ENCODE measurements at places on chromosomes 11 and 22.

DNA sequence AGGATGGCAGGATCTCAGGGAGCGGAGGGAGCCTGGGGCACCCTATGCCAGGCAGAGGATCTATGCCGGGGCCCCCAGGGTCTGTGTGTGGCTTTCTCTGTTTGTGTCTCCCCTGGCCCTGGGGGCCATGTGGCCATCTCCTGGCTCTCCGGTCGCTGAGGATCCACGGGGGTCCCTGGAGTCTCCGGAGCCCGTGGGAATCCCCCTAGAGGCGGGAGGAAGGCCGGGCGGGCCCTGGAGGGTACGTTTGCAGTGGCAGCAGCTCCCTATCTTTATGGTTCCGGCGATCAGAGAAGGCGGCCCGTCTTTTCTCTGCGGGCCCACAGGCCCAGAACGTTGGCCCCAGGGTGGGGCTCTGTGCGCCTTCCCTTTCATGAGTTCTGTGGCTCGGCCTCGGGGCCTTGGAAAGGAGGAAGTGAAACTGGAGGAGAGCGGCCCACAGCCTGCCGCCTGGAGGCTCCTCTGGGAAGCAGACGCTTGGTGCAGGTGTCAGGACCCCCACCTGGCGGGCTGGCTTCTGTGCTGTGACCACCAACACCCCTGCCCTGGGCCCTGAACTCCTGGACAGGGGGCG lies 82.1 kb downstream of the KCNQ1 start:
- no peak for DNase-seq

DNA sequence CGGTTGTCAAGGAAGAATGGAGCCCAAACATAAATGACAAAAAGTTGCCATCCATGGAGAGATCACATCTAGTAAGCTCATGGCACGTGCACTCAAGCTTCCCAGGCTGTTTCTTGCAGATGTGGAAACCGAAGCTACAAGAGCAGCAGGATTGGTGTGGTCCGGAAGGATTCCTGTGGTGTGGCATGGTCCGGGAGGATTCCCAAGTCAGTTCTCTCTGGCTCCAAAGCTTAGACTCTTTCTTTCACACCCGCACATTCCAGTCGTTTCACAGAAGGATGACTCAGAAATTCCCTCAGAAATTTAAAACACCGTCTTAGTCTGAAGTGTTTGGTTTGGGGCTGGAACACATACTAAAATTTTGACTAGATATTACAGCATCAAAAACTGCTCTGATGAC lies 78.0 kb upstream of the DRD2 start:
- DNase-seq = peak; percentile 45

- DNase-seq = peak; percentile 71
Measured at GRCh38 chr11:102940714-102941588, 14.6 kb downstream of the MMP13 start.

- DNase-seq = no peak
Measured at GRCh38 chr22:19238900-19239299, 52.6 kb downstream of the CLTCL1 start.

- DNase-seq = no peak
Measured at GRCh38 chr11:17221968-17222367, 14.2 kb upstream of the PIK3C2A start.

DNA sequence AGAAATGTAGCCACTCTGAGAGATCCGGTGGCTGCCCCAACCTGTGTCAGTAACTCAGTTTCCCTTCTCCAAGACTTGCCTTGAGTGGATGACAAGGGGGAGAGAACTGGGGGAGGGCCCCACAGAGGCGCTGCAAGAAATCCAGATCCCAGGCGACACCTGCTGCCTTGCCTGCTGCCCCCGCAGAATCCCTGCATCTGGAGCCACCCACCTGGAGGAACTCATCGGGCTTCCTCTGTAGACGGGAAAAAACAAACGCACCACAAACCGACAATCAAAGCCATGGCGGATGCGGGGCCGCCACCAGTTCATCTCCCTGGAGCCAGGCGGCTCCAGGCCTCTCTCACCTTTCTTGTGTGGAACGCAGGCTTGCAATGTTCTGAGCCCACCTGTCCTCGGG lies 40.2 kb downstream of the MACROD1 start:
- no peak for DNase-seq

- DNase-seq = no peak
Measured at GRCh38 chr22:26399289-26399688, 29.8 kb upstream of the ASPHD2 start.

DNA sequence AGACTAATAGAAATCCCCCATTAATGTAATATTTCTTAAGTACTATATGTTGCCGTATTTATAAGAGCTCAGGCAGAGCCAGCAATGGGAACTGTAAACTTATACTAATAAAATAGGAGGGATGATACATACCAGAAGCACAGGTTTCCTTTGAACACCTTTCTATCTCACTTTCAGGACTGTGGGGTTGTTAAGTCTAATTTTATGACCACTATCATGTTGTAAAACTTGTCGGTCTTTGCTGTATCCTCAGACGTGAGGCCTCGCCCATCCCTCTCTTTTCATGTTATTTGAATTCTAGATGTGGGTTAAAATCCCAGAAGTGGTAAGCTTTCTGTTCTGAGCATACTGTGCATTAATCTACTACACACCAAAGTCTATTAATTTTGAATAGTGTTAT lies 1083.5 kb upstream of the TENM4 start:
- DNase-seq = no peak

DNA sequence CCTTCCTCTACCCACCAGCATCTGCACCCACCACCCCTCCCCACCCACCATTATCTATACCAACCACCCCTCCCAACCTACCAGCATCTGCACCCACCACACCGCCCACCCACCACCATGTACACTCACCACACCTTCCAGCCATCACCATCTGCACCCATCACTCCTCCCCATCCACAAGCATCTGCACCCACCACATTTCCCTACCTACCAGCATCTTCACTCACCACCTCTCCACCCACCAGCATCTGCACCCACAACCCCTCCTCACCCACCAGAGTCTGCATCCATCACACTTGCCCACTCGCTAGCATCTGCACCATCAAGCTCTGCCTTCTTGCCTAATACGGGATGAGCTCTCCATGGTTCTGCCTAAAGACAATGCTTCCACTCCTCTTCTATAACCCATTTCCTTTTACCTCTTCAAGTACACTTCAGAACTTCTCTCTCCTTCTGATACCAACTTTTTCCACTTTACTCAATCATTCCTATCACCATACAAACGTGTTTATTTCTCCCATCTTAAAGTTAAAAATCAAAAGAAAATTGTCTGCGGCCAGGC lies 2.4 kb upstream of the FSHB start:
- DNase-seq = peak; percentile 17

DNA sequence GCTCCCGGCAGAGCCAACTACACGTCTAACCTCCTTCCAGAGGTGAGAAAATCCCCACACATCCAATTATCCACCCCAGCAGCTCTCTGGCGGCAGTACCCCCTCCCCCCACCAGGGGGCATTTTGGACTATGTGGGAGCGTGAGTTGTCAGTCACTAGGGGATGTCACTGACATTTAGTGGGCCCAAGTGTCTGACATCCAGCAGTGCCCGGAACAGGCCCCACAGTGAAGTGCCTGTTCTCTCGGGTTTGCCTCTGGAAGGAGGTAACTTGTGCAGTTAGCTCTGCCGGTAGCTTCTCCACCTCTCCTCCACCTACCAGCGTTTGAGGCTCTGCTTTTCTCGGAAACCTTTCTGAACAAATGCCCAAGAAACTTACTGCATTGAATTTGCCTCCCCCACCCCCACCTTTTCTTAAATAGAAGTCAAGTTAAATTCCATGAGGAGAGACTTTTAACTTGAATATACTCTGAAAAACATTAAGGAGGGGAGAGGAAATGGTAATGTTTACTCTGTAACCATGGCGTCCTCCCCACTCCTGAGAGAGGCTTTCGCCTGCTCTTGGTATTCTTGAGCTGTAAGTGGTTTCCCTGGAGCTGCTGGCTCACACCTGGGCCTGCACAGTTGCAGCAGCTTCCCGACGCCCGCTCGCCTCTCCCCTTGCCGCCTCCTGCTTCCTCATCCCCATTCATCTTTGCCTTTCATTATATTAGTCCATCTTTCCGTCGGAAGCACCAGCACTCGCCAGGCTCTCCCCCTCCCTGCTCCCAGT lies 112.8 kb downstream of the WNT7B start:
- peak; percentile 79 for DNase-seq

GRCh38 chr11:79538775-79539174 lies 97.9 kb upstream of the TENM4 start:
- no peak for DNase-seq

DNA sequence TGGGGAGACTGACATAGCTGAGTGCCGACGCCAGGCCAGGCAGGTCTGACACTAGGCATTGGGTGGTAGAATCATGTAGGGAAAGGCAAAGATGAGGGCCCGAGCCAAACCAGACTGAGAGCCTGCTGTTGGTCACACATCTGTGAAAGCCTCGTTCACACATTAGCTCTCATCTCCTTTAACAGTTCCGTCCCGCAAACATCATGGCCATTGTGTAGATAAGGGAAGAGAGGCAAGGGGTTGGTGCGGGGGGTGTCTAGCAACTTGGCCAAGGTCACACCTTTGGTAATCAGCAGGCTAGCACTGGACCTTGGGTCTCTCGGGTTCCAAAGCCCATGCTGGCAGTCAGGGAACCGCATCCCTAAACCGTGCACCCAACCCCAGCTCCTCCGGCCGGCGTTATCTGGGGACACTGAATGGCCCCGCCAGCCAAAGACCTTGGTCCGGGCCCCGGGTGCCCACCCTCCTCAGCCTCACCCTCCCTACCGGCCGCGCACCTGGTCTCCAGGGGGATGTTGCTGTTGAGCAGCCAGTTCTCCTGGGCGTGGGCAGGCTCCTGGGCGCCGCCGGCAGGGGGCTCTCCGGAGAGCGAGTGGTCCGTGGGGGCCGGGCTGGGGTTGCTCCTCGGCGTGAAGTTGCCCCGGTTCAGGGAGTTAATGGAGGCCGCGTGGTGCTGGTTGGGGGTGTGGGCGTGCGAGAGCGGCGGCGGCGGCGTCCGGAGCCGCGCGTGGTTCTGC lies 328.3 kb upstream of the NARS2 start:
- no peak for DNase-seq

- no peak for DNase-seq
Measured at GRCh38 chr11:1522081-1522424, 35.5 kb upstream of the MOB2 start.

- DNase-seq = no peak
Measured at GRCh38 chr11:95337175-95337957, 106.4 kb upstream of the SESN3 start.

- DNase-seq = no peak
Measured at GRCh38 chr22:24465566-24465965, 29.6 kb upstream of the UPB1 start.

GRCh38 chr11:99631618-99632017 lies 610.9 kb downstream of the CNTN5 start:
- DNase-seq = no peak

DNA sequence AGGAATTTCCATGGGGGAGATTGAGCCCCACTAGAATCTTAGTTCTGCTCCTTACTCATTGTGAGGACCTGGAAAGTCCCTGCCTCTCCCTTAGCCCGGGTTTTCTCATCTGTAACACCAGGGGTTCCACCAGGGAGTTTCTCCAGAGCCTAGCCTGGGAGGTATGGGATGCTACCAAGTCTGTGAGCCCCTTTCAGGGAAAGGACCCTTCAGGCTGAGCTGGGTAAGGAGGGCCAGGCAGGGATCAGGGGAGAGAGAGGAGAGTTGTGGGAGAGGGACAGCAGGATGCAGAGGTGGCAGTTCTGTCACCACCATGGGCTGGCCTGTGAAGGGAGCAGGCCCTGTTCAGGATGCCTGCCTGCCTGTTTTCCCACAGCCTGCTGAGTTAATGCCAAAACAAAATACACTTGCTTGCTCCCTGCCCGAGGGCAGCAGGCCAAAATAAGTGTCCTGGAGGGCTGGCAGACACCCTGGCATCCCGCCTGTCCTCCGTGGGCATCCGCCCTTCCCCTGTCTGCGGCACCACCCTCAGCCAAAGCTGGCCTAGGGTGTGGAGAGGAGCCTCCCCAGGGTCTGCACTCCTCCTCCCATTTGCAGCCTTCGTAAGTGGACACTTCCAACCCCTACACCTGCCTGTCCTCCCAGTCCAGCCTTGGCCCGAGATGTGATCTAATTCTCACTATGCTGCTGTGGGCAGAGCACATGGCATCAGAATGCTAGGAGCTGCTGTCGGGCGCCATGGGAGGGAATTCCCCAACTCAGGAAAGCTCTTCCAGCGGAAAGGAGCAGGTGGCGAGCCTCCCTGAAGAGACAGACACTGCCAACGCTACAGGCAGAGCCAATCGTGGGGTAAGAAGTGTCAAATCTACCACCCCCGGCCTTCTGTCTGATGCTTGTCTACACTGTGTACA lies 5.9 kb upstream of the FCHSD2 start:
- no peak for DNase-seq
